Purkinje cell (primary cell): ENCODE measurements at places on chromosomes 5 and 9. TPM values are rescaled to one million over a fixed set of nuclear protein-coding genes. Genes with fewer than 3 reads are reported as not detected.

The SPATA31E1 gene
- not detected in 2 replicates for polyA plus RNA-seq

The STC2 gene
- 2.0 and 5.7 TPM in 2 replicates for polyA plus RNA-seq

The DIMT1 gene
- 62.4 and 65.7 TPM in 2 replicates for polyA plus RNA-seq

The SLC45A2 gene
- 1.8 TPM in 1 of 2 replicates, not detected in the other for polyA plus RNA-seq

The SLC46A2 gene
- 0.35 TPM in 1 of 2 replicates, not detected in the other for polyA plus RNA-seq

The ZFP2 gene
- polyA plus RNA-seq, result 0.71 and 4.6 TPM in 2 replicates

The MIER3 gene
- 6.0 and 15.4 TPM in 2 replicates for polyA plus RNA-seq

The ORM2 gene
- not detected in 2 replicates for polyA plus RNA-seq
